ENCODE measurements at places on chromosomes 4 and X. TPM values are rescaled to one million over a fixed set of nuclear protein-coding genes. Genes with fewer than 3 reads are reported as not detected.
A peak's percentile ranks its signal among the peaks of the same experiment; 100 is the strongest.

- no peak overlapping the region for H3K27ac ChIP-seq
- no peaks in the 10 kb centered on the region for H3K4me1 ChIP-seq
- H3K4me3 ChIP-seq, result no peak overlapping the region
- H3K27me3 ChIP-seq, result no peaks in the 10 kb centered on the region
- no peak for DNase-seq
These were observed 16.5 kb upstream of the BMPR1B start for GRCh38 chr4:94741304-94741703.

DNA sequence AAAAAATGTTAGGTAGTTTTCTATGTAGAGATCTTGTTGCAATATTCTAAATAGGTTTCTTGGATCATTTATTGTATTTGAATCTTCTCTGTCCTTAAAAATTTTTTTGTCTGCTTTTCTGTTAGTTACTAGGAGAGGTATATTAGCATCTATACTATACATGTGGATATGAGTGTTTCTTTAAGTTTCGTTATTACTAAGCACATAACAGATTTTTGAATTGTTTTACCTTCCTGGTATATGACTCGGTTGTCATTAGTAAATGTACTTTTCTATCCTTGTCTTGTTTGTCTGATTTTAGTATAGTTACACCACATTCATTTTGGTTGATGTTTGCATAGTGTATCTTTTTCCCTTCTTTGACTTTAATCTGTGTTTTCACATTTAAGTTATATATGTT, 20.2 kb downstream of the PYURF start:
- no peak for DNase-seq
- no peak overlapping the region for H3K4me3 ChIP-seq
- no peak overlapping the region for H3K27ac ChIP-seq
- H3K4me1 ChIP-seq, result peaks cover 4% of the 10 kb centered on the region

- H3K27me3 ChIP-seq, result no peaks in the 10 kb centered on the region
- peak overlapping the region; percentile 91 for H3K4me3 ChIP-seq
- peaks cover 10% of the 10 kb centered on the region for H3K4me1 ChIP-seq
- peaks cover 8% of the 10 kb centered on the region for H3K36me3 ChIP-seq
- peak overlapping the region; percentile 81 for H3K27ac ChIP-seq
These were observed 1.8 kb downstream of the TAFAZZIN start for GRCh38 chrX:154413142-154413541.

Gene RS1
- total RNA-seq, result not detected

Gene TXLNG
- 17.3 TPM for total RNA-seq
